ENCODE measurements at places on chromosomes 3 and 15. TPM values are rescaled to one million over a fixed set of nuclear protein-coding genes. Genes with fewer than 3 reads are reported as not detected.

Gene POLQ
- total RNA-seq, result 1.9 TPM

Gene B4GALT4
- 4.8 TPM for total RNA-seq

Gene MUC13
- not detected for total RNA-seq

Gene STAC
- total RNA-seq, result 0.52 TPM

Gene CCR1
- total RNA-seq, result not detected

Gene AEN
- 40.2 TPM for total RNA-seq

Gene ATP13A4
- 0.09 TPM for total RNA-seq

Gene PCOLCE2
- total RNA-seq, result 0.22 TPM

Gene SUCNR1
- not detected for total RNA-seq

Gene TM4SF1
- total RNA-seq, result 1,890 TPM

Gene AP3B2
- not detected for total RNA-seq

Gene GOLGA6L26
- total RNA-seq, result not detected

Gene PFN2
- total RNA-seq, result 10.8 TPM

Gene GOLGA8T
- total RNA-seq, result not detected

Gene IQCB1
- total RNA-seq, result 9.2 TPM

Gene DOCK3
- under 0.01 TPM for total RNA-seq

Gene TGM4
- total RNA-seq, result not detected

Gene CLDN11
- total RNA-seq, result 90.1 TPM

Gene BNC1
- 2.8 TPM for total RNA-seq

Gene FES
- 41.3 TPM for total RNA-seq

Gene MLF1
- total RNA-seq, result 6.9 TPM

Gene NOX5
- total RNA-seq, result under 0.01 TPM
